Fibroblast of lung (primary cell): ENCODE measurements at places on chromosomes 1 and 21. TPM values are rescaled to one million over a fixed set of nuclear protein-coding genes. Genes with fewer than 3 reads are reported as not detected.

Gene KCNN3
- polyA plus RNA-seq, result not detected in 2 replicates

Gene ZNF281
- polyA plus RNA-seq, result 11.1 and 14.0 TPM in 2 replicates

Gene NAV1
- 64.0 and 66.5 TPM in 2 replicates for polyA plus RNA-seq

Gene SRGAP2C
- 7.3 and 8.2 TPM in 2 replicates for polyA plus RNA-seq

Gene OR2T3
- polyA plus RNA-seq, result not detected in 2 replicates

Gene OR2L2
- 0.03 TPM in 1 of 2 replicates, not detected in the other for polyA plus RNA-seq

Gene DIO1
- polyA plus RNA-seq, result not detected in 2 replicates

Gene SMPDL3B
- not detected in 2 replicates for polyA plus RNA-seq

Gene FCGR1A
- not detected in 2 replicates for polyA plus RNA-seq

Gene TMCC2
- 2.3 and 2.5 TPM in 2 replicates for polyA plus RNA-seq

Gene MTARC1
- polyA plus RNA-seq, result 1.8 and 2.8 TPM in 2 replicates

Gene RPE65
- polyA plus RNA-seq, result not detected in 2 replicates

Gene CELA3A
- polyA plus RNA-seq, result not detected in 2 replicates

Gene TMEM240
- polyA plus RNA-seq, result 1.3 and 1.4 TPM in 2 replicates

Gene C1orf226
- 0.06 and 0.10 TPM in 2 replicates for polyA plus RNA-seq

Gene PROK1
- polyA plus RNA-seq, result not detected in 2 replicates

Gene PGD
- 121 and 179 TPM in 2 replicates for polyA plus RNA-seq

Gene WDR64
- polyA plus RNA-seq, result not detected in 2 replicates

Gene HHIPL2
- polyA plus RNA-seq, result 0.14 and 0.18 TPM in 2 replicates

Gene PSMA5
- 142 and 145 TPM in 2 replicates for polyA plus RNA-seq

Gene CR2
- not detected in 2 replicates for polyA plus RNA-seq

Gene CASQ1
- 0.15 TPM in 1 of 2 replicates, not detected in the other for polyA plus RNA-seq

Gene GCLM
- 35.8 and 45.4 TPM in 2 replicates for polyA plus RNA-seq

Gene DNAJC6
- polyA plus RNA-seq, result 0.14 and 0.98 TPM in 2 replicates

Gene MORC3
- polyA plus RNA-seq, result 20.3 and 24.4 TPM in 2 replicates

Gene PHC2
- 75.8 and 84.1 TPM in 2 replicates for polyA plus RNA-seq
